ENCODE measurements at places on chromosomes 16 and 17. TPM values are rescaled to one million over a fixed set of nuclear protein-coding genes. Genes with fewer than 3 reads are reported as not detected.

DNA sequence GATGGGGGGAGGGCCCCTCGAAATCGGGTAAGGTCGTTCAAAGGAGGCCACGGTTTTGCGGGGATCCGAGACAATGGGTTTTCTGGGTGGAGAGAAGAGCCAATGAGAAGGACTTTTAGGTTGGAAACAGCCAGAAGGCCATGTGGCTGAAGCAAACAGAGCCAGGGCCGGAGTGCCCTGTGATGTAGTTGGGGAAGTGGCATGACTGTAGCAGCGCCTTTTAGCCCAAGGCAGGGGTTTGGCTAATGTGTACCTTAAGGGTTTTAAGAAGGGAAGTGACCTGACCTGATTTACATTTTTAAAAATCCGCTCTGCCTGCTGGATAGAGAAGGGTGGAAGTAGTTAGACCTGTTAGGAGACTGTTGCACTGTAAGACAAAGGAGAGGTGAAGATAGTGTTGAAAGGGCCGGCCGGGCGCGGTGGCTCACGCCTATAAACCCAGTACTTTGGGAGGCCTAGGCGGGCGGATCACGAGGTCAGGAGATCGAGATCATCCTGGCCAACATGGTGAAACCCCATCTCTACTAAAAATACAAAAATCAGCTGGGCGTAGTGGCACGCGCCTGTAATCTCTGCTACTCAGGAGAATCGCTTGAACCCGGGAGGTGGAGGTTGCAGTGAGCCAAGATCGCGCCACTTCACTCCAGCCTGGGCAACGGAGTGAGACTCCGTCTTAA lies 1.0 kb downstream of the LYRM1 start:
- H3K27ac ChIP-seq = peak overlapping the region; percentile 95
- DNase-seq = peak; percentile 59
- H3K36me3 ChIP-seq = no peaks in the 10 kb centered on the region
- peaks cover 40% of the 10 kb centered on the region for H3K4me1 ChIP-seq
- no peaks in the 10 kb centered on the region for H3K27me3 ChIP-seq

The FSCN2 gene
- total RNA-seq = 3.5 TPM

The ZNF597 gene
- total RNA-seq = 11.0 TPM

DNA sequence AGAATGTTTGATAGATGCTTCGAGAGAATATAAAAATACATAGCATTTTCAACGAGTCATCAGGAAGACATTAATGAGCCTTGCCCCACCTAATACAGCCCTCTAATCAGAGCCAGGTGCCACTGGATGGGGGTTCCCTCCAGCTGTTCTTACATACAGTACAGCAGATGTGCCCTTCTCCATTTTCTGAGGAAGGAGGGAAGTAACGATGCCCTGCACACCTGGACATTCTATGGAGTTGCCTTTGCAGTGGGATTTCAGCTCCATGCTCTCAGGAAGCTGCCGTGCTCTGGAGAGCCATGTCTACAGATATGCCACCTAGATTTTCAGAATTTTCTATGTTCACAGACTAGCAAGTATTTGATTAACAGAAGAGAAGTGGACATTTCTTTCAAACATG lies 36.3 kb downstream of the CDRT15 start:
- no peak overlapping the region for H3K27ac ChIP-seq
- no peak overlapping the region for H3K4me3 ChIP-seq
- H3K27me3 ChIP-seq = no peaks in the 10 kb centered on the region
- no peaks in the 10 kb centered on the region for H3K36me3 ChIP-seq

GRCh38 chr16:817001-817906 lies 16.7 kb upstream of the GNG13 start:
- H3K4me1 ChIP-seq = no peaks in the 10 kb centered on the region
- no peaks in the 10 kb centered on the region for H3K36me3 ChIP-seq
- no peak overlapping the region for H3K27ac ChIP-seq
- DNase-seq = no peak

The SRCIN1 gene
- 8.9 TPM for total RNA-seq

DNA sequence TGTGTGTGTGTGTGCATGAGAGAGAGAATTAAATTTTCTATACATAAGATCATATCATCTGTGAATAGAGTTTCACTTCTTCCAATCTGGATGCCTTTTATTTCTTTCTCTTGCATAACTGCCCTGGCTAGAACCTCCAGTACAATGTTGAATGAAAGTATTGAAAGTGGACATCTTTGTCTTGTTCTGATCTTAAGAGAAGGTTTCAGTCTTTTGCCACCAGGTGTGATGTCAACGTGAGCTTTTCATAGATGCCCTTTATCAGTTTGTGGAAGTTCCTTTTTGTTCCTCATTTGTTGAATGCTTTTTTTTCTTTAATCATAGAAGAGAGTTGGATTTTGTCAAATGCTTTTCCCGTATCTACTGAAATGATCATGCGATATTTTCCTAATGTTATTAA lies 63.3 kb downstream of the RNF213 start:
- H3K4me1 ChIP-seq = no peaks in the 10 kb centered on the region
- no peak for DNase-seq
- peaks cover 4% of the 10 kb centered on the region for H3K36me3 ChIP-seq
- no peaks in the 10 kb centered on the region for H3K27me3 ChIP-seq
- no peak overlapping the region for H3K27ac ChIP-seq

The FBXO39 gene
- total RNA-seq = 46.9 TPM

The CLEC18B gene
- 42.8 TPM for total RNA-seq

GRCh38 chr16:72101195-72101594 lies 7.5 kb downstream of the DHX38 start:
- DNase-seq = no peak
- H3K4me1 ChIP-seq = no peaks in the 10 kb centered on the region
- H3K27ac ChIP-seq = no peak overlapping the region
- H3K27me3 ChIP-seq = no peaks in the 10 kb centered on the region

The OR3A2 gene
- 27.4 TPM for total RNA-seq

The KRTAP9-1 gene
- total RNA-seq = not detected

DNA sequence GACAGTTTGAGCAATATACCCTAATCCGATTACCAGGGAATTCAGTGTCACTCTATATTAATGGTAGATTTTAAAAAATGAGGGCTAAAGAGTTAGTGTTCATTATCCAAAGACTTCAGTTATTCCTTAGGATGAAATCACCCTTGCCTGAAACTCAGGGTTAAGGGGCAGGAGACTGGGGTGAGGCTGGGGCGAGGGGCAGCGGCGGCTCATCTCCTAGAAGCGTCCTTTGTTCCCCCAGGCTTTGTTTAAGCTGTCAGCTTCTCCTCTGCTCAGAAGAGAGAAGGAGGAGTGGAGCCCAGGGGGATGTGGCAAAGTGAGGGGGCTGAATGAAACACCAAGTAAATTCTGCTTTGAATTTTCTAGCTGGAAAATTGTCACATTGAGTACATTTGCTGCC lies 117.7 kb upstream of the ELAC2 start:
- H3K36me3 ChIP-seq = no peaks in the 10 kb centered on the region
- H3K27ac ChIP-seq = no peak overlapping the region
- no peak overlapping the region for H3K4me3 ChIP-seq
- DNase-seq = no peak
- H3K4me1 ChIP-seq = no peaks in the 10 kb centered on the region
- no peaks in the 10 kb centered on the region for H3K27me3 ChIP-seq

- no peaks in the 10 kb centered on the region for H3K27me3 ChIP-seq
- peaks cover 5% of the 10 kb centered on the region for H3K4me1 ChIP-seq
- no peak for DNase-seq
Measured at GRCh38 chr16:84444476-84444875, 60.0 kb downstream of the MEAK7 start.

GRCh38 chr16:54286090-54286365 lies 559 bp downstream of the IRX3 start:
- H3K27me3 ChIP-seq = no peaks in the 10 kb centered on the region
- DNase-seq = no peak
- H3K36me3 ChIP-seq = no peaks in the 10 kb centered on the region
- H3K27ac ChIP-seq = no peak overlapping the region
- peaks cover 21% of the 10 kb centered on the region for H3K4me1 ChIP-seq

DNA sequence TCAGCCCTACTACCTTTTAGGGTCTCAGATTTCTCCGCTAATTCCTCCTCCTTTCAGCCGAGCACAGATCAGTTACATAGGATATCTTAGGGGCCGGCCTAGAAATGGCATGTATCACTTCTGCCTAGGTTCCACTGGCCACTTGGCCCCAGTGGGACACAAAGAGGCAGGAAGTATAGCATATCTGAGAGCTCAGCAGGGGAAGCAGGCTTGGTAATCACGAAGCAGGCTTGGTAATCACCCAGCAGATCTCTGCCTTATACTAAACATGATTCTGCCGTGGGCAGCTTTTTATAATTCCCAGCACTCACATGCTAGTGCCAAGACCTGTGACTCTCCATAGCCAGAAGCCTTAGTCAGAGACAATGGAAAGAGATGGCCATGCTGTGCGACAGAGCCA lies 59.6 kb upstream of the CACNG5 start:
- H3K36me3 ChIP-seq = no peaks in the 10 kb centered on the region
- H3K27me3 ChIP-seq = no peaks in the 10 kb centered on the region
- H3K27ac ChIP-seq = no peak overlapping the region
- no peak overlapping the region for H3K4me3 ChIP-seq
- no peaks in the 10 kb centered on the region for H3K4me1 ChIP-seq

The PRSS8 gene
- total RNA-seq = 0.79 TPM

- no peaks in the 10 kb centered on the region for H3K36me3 ChIP-seq
- H3K4me3 ChIP-seq = no peak overlapping the region
- peak; percentile 59 for DNase-seq
Measured at GRCh38 chr17:61247439-61247838, 152.2 kb upstream of the TBX2 start.

The SMIM36 gene
- total RNA-seq = 0.55 TPM

DNA sequence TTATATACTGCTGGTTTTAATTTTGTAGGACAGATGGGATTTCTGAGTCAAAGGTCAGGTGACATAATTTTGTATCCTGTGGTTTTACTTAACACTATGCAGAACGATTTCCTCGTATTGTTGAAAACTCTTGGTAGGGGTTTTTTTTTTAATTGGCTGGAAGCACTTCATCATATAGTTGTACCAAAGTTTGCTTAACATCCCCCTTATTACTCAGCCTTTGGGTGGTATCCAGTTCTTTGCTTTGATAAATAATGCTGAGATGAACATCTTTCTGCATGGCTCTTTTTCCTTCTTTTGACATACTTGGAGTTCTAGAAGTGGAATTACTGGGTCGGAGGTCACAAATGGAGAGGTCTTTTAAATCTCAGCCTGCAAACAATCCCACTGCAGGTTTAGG lies 419.1 kb downstream of the MAF start:
- H3K36me3 ChIP-seq = no peaks in the 10 kb centered on the region
- no peak overlapping the region for H3K4me3 ChIP-seq
- H3K4me1 ChIP-seq = peaks cover 8% of the 10 kb centered on the region
- H3K27ac ChIP-seq = no peak overlapping the region
- H3K27me3 ChIP-seq = no peaks in the 10 kb centered on the region

GRCh38 chr17:79369532-79369931 lies 241.3 kb downstream of the RBFOX3 start:
- H3K4me3 ChIP-seq = no peak overlapping the region
- H3K27ac ChIP-seq = no peak overlapping the region
- no peaks in the 10 kb centered on the region for H3K4me1 ChIP-seq
- no peaks in the 10 kb centered on the region for H3K27me3 ChIP-seq
- DNase-seq = no peak

DNA sequence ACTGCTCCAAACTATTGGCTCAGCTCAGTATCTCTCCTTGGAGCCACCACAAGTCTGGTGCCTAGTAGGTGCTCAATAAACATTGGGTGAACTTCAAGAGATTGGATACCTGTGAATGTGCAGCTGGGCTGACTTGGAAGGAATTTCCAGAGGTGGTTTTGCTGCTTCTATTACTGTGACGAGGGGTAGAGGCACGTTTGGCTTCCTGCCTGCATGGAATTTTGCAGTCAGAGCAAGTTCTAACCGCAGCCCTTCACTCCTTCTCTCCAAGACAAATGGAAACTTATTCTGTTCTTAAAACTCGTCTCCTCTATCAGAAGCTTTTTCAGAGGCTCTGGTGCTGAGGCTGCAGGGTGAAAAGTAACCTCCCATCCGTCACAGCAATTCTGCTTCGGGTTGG lies 342.5 kb downstream of the CPPED1 start:
- H3K27me3 ChIP-seq = no peaks in the 10 kb centered on the region
- no peak overlapping the region for H3K27ac ChIP-seq
- H3K36me3 ChIP-seq = no peaks in the 10 kb centered on the region

GRCh38 chr17:7478276-7479212 lies 887 bp downstream of the ZBTB4 start:
- H3K27ac ChIP-seq = peak overlapping the region; percentile 100
- peaks cover 27% of the 10 kb centered on the region for H3K4me1 ChIP-seq
- peak; percentile 62 for DNase-seq
- H3K27me3 ChIP-seq = no peaks in the 10 kb centered on the region
- no peaks in the 10 kb centered on the region for H3K36me3 ChIP-seq

The TMEM238L gene
- total RNA-seq = not detected

- no peaks in the 10 kb centered on the region for H3K36me3 ChIP-seq
- DNase-seq = no peak
- no peak overlapping the region for H3K4me3 ChIP-seq
Measured at GRCh38 chr16:9862327-9862726, 319.9 kb downstream of the GRIN2A start.

DNA sequence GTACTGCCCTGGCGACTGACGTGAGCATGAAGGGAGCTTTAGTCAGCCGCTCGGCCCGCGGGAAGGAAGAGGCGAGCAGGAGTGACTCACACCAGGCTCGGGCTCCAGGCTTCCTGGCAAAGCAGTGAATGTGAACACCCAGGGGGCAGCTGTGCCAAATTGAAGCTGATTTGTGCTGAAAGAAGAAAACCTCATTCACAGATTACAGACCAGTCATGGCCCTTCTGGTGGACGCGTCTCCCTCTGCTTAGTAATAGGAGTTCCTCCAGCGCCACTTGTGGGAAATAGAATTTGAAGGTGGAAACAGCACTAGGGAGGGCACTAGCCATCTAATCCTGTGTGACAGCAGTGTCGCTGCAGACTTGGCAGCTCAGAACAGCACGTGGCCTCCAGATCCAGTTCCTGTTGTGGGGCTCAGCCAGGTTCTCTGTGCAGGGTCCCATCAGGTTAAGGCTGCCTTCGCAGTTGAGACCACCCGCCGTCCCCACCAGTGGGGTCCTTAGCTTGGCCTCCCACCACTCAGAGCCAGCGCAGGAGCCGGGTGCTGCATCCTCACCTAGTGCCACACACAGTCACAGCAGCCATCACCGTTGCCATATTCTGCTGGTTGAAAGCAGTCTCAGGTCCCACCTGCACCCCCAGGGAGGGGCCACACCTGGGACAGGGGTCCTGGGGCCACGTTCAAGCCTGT lies 164.5 kb upstream of the CHMP6 start:
- no peak overlapping the region for H3K4me3 ChIP-seq
- no peaks in the 10 kb centered on the region for H3K27me3 ChIP-seq
- H3K27ac ChIP-seq = no peak overlapping the region

The KRT36 gene
- 0.43 TPM for total RNA-seq

- H3K36me3 ChIP-seq = no peaks in the 10 kb centered on the region
- H3K27me3 ChIP-seq = no peaks in the 10 kb centered on the region
- H3K4me3 ChIP-seq = no peak overlapping the region
- peaks cover 5% of the 10 kb centered on the region for H3K4me1 ChIP-seq
- no peak for DNase-seq
- no peak overlapping the region for H3K27ac ChIP-seq
Measured at GRCh38 chr16:66428682-66429251, 1.7 kb downstream of the BEAN1 start.

- H3K4me3 ChIP-seq = no peak overlapping the region
- DNase-seq = no peak
- H3K27ac ChIP-seq = no peak overlapping the region
- no peaks in the 10 kb centered on the region for H3K27me3 ChIP-seq
Measured at GRCh38 chr17:73698966-73699365, 54.7 kb upstream of the SDK2 start.
